ENCODE measurements at places on chromosomes 6 and 20.

- no peak for DNase-seq
Measured at GRCh38 chr20:6007094-6007528, 46.7 kb downstream of the LRRN4 start.

DNA sequence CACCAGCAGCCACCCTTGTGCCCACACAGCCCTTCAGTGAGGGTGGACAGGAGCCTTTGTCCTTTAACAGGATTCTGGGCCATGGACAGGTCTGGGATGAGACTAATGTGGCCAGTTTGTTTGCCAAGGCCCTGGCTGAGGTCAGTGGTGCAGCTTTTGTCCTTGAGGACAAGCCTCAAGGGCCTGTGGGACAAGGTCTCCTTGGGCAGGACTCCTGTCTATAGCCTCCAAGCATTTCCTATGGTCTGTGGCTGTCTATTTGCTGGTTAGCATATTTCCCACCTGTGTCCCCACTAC, 44.1 kb downstream of the SUN5 start:
- no peak for DNase-seq

GRCh38 chr6:113464960-113465359, 392.2 kb upstream of the MARCKS start:
- no peak for DNase-seq

- DNase-seq, result peak; percentile 45
Measured at GRCh38 chr20:25148181-25148981, 47.1 kb upstream of the ENTPD6 start.

DNA sequence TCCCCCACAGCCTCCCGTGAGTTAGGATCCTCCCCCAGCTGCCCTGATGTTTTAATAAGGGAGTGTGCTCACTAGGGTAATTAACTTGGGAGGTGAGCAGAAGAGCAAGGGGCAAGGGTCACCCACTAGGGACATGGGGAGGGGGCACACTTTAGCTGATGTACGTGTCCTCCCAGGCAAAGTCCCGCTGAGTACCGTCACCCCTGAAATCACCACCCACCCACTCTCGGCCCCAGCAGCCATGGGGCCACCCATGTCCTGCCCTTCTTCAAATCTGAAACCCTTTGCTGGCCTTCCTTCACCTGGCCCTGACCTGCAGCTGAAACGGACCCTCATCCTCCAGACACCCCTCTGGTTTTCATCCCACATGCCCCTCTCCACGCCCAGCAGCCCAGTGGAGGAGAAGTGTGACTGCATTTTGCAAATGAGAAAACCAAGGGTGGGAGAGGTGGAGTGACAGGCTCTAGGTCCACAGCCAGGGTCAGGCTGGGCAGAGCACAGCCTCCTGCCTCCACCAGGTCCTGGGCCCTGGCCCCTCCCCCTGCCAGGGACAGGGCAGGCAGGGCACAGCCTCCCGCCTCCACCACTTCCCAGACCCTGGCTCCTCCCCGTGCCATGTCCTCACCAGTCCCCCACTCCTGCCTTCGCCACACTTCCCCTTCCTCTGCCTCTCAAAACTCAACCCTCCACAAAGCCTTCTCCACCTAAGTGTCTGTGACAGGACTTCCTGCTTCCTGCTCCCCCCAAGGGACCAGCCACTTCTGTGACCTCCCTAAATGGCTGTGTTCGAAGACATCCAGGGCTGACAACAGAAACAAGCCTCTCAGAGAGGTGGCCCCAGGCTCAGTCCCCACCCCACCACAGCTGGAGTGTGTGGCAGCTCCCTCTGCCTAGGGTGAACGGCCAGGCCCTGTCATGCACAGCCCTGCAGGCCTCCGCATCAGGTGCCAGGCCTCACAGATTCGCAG, 15.1 kb downstream of the ACSS1 start:
- peak; percentile 43 for DNase-seq

- no peak for DNase-seq
Measured at GRCh38 chr6:21033575-21034026, 499.3 kb downstream of the CDKAL1 start.

DNA sequence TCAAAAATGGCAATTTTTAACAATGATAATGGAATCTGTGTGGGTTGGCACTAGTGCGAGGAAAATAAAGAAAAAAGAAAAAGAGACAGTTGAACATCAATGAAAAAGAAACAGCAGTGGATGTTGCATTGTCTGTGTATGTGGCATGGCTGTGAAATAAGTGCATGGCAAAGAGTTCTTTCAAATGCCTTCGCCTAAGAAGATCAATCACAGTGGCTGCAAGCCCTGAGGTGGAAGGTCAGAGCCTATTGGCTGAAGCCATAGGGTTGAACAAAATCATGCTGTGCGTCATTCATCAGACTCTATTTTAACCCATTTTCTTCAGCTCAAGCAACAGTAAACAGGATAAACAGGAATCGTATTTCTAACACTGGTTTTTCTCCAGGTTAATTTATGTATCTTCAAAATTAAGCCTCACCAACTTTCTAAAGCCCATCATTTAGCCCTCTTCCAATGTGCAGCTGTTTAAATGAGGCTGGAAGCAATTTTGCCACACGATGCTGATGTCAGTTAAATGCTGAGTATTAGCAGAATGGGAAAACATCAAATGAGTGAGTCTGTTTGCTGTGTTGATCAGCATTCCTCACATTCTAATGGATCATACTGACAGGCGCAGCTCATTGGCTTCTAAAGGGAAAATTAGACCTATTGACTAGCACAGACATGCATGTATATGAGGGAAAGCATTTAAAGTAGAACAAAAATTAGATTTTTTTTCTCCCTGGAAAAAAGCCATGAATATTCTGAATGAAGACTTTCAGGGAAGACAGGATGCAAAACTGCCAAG, 955.9 kb upstream of the EYS start:
- DNase-seq, result no peak

GRCh38 chr6:51494342-51494741, 593.1 kb downstream of the PKHD1 start:
- DNase-seq, result no peak

GRCh38 chr20:24503352-24503931, 34.0 kb downstream of the SYNDIG1 start:
- DNase-seq, result no peak

- DNase-seq, result no peak
Measured at GRCh38 chr20:34512955-34513419, 3.2 kb upstream of the DYNLRB1 start.

DNA sequence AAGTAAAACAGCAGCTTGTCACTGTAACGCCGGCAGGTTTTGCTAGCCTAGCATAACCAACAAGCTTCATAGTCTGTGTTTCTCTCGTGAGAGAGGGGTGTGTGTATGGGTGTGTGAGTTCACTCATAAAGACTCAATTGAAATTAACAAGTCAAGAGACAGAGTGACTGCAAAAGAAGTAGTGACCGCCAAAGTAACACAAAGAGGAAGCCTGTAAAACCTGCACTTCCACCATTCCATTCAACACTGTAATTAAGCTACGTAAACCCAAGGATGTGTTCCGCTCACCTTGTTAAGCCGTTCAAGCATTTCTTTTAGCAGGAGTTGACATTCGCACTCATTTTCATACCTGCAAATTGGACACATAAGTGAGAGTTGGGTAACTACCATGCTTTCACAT, 6.6 kb downstream of the BFSP1 start:
- no peak for DNase-seq

- no peak for DNase-seq
Measured at GRCh38 chr6:32830017-32830416, 8.5 kb downstream of the TAP2 start.

GRCh38 chr6:145028144-145028818, 707.0 kb downstream of the EPM2A start:
- no peak for DNase-seq

DNA sequence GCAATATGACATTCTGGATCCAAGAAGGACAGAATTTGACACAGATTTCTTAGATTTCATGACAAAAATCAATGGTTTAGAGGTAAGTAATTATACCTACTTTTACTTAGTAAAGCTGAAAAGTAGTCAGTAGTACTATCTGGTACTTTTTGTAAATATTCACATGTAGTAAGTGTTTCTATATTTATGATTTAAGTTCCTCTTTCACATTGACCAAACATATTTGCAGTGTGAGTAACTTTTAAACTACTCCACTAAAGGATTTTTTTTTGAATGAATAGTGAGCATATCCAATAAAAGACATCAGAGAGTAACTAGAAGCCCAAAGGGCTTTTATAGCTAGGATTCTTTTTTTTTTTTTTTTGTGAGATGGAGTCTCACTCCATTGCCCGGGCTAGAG, 60.8 kb downstream of the DNAH8 start:
- no peak for DNase-seq

DNA sequence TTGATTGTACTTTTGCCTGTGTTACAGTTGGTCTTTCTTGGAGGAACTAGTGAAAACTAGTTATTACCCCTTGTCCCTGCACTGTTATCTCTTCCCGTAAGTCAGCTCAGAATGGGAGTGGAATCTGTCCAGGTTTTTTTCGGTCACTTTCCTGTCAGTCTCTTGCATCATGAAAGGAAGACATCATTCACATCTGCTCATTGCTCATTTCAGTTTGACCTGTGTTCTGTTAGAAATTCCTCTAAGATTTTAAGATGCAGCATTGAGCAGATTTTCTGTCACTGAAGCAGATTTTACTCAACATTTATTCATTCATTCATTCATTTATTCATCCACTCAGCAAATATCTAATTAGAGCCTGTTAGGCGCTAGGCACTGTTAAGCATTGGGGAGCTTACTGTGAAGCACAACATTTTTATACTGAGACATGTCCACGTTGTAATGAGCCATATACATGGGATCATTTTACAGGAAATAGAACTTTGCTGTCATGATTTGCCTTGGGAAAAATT, 33.1 kb upstream of the HINT3 start:
- DNase-seq, result no peak

- DNase-seq, result no peak
Measured at GRCh38 chr20:16583474-16583873, 10.2 kb upstream of the KIF16B start.

- no peak for DNase-seq
Measured at GRCh38 chr6:12751694-12752325, 35.2 kb downstream of the PHACTR1 start.

- DNase-seq, result no peak
Measured at GRCh38 chr6:33663727-33664449, 42.8 kb downstream of the ITPR3 start.

Data from effector memory CD8-positive, alpha-beta T cell (primary cell).